Ammon's horn (tissue), 1 donor: ENCODE measurements at places on chromosomes 1 and 21.

GRCh38 chr1:6958407-6959030 lies 173.3 kb downstream of the CAMTA1 start:
- no peak for DNase-seq

DNA sequence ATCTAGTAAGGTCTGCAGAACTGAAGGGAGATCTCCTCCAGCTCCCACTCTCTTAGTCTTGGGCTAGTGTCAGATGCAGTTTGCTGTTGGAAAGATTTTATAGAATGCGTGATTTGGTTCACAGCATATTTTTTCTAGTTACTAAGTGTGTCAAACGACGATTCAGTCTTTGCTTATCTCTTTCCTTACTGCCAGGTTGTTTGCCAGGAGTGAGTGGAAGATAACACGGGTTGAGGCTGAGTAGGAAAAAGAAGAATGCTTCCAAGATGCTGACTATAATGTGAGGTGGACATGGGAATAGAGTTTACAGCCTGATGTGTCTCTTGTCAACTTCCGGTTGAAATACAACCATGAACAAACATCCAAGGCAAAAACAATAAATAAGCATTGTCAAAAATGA lies 141.4 kb downstream of the GDAP2 start:
- no peak for DNase-seq

- DNase-seq: no peak
These were observed 214.2 kb downstream of the RERE start for GRCh38 chr1:8603220-8603616.

GRCh38 chr1:205391386-205391785 lies 30.5 kb downstream of the LEMD1 start:
- no peak for DNase-seq

DNA sequence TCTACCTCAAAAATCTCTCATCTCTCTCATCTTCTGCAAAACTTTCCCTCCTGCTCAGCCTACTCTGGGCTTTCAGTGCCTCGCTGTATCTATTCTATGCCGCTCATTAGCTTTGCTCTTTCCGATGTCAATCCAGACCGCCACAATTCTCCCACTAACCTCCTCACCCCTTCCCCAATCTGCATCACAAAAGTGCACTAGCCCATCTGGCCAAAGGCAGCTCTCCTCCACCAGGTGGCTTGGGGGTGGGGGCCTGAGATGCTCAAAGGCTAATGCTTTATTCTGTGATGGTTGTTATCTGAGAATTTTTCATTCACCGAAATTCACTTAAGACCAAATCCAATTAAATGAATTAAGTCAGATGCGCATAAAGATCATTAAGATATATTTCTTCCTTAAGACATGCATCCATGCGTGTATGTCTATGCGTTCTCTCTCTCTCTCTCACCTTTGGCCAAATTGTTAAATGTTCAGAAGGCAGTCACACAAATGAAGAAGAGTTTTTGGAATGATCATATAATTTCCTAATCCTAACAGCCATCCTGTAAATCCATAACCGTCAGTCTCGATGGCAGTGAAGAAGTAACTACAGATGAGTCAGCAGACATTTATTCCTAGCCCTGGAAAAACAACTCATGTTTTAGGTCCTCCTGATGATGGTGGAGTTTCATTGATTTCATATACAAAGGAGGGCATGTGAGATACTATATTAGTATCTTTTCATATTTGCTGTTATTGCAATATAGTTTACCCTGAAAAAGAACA lies 111.3 kb downstream of the C1orf21 start:
- DNase-seq: no peak

DNA sequence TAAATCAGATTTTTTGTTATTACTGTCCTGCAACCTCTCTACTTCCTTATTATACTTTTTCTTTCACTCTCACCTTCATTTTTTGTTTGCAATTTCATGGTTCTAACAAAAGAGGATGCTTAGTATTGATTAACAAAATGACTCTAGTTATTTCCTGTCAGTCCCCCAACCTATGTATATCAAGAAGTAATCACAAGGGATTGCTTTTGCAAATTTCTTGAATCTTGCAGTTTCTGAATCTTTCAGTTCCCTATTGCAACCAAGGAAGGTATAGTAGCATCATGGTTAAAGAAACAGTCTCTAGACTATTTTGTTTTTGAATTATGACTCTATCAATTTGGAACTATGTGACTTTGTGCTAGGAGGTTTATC lies 446.9 kb downstream of the NEGR1 start:
- no peak for DNase-seq

- no peak for DNase-seq
These were observed 114.0 kb upstream of the ZNF644 start for GRCh38 chr1:91135799-91136198.

GRCh38 chr1:221392453-221392852 lies 349.4 kb downstream of the DUSP10 start:
- DNase-seq: no peak

DNA sequence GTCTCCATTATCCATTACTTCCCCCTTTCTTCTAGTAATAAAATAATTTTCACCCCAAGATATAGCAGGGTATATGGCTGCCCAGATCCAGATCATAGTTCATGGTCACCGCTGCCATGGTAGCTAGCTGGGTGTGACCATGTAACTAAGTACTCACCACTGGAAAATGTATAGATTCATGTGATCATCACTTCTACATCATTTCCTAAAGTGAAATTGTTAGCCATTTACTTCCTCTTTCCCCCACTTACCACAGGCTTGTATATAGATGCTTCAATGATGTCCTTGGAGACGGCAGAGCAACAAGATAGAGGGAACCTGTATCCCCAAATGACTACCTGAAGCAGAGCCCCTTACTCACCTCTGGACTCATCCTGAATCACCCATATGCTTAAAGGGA lies 22.7 kb upstream of the EYA3 start:
- no peak for DNase-seq

GRCh38 chr1:171122893-171123292 lies 32.2 kb downstream of the FMO3 start:
- DNase-seq: no peak

GRCh38 chr1:219858980-219859379 lies 69.4 kb downstream of the SLC30A10 start:
- DNase-seq: no peak

GRCh38 chr1:171742577-171742922 lies 685 bp upstream of the VAMP4 start:
- peak; percentile 67 for DNase-seq

- no peak for DNase-seq
These were observed 448.6 kb downstream of the KIF26B start for GRCh38 chr1:245603311-245603865.

GRCh38 chr1:6530504-6531160 lies 23.7 kb downstream of the NOL9 start:
- no peak for DNase-seq

GRCh38 chr1:185350027-185350442 lies 33.0 kb upstream of the IVNS1ABP start:
- DNase-seq: no peak

- DNase-seq: no peak
These were observed 64.9 kb downstream of the RGS13 start for GRCh38 chr1:192700834-192701271.

DNA sequence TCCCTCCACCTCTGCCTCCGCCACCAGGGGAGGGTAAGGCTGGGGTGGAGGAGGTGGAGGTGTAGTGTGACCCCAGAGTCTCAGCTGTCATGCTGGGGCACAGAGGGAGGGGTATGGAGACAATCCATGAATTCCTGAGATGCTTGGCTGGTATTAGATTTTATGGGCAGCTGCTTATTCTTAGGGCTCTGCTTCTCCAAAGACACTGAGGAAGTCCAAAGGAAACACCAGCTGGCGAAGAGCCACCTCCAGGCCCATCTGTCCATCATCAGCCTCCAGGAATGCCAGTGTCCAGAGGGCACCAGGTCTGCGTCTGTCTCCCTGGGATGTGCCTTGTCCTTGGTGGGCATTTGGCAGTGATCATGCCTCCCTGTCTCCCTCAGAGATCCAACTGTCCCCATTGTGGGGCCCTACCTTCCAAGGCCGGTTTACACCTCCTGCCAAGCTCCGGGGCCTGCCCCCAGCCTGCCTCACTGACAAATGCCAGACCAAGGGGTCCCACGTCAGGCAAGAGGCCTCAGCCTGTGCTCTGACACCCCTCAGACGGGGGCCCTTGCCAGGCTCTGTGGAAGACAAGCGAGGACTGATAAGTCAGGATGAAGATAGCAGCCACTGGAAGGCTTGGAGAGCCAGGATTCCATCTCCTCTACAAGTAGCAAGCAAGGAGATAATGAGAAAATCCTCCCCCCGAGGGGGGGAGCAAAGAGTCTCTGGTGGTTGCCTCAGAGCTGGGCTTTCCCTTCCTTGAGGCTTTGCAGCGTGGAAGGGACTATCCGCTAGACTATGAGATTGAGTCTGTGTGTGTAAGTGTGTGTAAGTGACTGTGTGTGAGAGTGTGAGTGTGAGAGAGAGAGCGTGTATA lies 1.6 kb downstream of the TNNI1 start:
- no peak for DNase-seq

- DNase-seq: peak; percentile 38
These were observed 34.0 kb downstream of the MTR start for GRCh38 chr1:236829085-236829484.

GRCh38 chr1:110875216-110875731 lies 2.3 kb downstream of the CD53 start:
- DNase-seq: peak; percentile 11

DNA sequence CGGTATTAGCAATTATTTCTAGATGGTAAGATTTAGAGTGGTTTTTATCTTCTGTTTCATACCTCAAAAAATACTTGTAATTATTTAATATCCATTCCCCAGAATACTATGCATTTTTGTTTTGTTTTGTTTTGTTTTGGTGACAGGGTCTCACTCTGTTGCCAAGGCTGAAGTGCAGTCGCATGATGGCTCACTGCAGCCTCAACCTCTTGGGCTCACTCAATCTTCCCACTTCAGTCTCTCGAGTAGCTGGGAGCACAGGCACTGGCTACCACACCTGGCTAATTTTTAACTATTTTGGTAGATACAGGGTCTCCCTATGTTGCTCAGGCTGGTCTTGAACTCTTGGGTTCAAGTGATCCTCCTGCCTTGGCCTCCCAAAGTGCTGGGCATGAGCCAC lies 252.7 kb downstream of the AKT3 start:
- no peak for DNase-seq

- no peak for DNase-seq
These were observed 19.7 kb downstream of the SLC2A1 start for GRCh38 chr1:42938645-42939615.

- DNase-seq: no peak
These were observed 12.8 kb downstream of the GFI1 start for GRCh38 chr1:92473781-92474495.

- no peak for DNase-seq
These were observed 151.5 kb downstream of the FCRL5 start for GRCh38 chr1:157400766-157401165.

GRCh38 chr1:194295685-194296084 lies 1109.3 kb upstream of the B3GALT2 start:
- no peak for DNase-seq

GRCh38 chr1:39690794-39691382 lies 345 bp downstream of the HPCAL4 start:
- no peak for DNase-seq

DNA sequence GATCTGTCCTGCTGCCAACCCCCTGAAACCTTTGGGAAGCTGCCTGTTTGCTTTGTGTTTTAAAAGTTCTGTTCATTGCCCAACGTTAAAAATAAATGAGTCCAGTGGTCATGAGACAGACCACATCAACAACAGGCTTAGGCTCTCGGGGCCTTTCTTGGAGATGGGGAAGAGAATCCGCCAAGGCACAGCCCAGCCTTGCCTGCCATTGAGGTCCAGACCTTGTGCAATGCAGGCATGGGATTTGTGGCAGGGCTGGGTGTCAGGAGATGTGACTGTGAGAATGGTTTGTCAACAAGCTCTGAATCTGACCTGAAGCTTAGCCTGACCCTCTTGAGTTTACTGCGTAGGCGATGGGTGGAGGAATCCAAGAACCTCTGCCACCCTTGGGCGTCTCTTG lies 4.2 kb downstream of the SPSB1 start:
- no peak for DNase-seq

- no peak for DNase-seq
These were observed 89.6 kb downstream of the PKN2 start for GRCh38 chr1:88773540-88774150.

DNA sequence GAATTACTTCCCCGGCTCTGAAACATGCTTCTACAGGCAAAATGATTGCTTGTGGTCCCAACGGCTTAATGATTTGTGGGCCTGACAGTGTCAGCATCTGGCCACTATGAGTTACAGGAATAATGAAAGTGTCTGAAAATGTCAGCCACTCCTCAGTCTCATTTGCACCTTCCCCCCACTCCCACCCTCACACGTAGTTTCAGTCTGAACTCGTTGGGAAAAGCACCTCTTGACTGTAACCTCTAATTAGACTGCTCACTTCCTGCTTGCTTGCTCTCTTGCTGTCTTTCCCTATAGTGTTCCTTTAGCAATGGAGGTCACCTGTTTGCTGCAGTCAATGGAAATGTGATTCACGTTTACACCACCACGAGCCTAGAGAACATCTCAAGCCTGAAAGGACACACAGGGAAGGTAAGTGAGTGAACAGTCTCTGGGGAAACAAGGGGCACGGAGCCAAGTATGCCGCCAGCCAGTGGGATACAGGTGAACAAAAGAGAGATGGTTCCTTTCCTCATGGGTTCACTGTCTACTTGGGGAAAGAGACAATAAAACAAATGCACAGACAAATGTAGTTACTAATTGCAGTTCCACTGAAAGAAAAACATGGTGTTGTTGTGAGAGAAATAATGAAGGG lies 27.1 kb downstream of the CFAP57 start:
- DNase-seq: no peak

- peak; percentile 42 for DNase-seq
These were observed 134.7 kb upstream of the VANGL1 start for GRCh38 chr1:115506924-115507589.

DNA sequence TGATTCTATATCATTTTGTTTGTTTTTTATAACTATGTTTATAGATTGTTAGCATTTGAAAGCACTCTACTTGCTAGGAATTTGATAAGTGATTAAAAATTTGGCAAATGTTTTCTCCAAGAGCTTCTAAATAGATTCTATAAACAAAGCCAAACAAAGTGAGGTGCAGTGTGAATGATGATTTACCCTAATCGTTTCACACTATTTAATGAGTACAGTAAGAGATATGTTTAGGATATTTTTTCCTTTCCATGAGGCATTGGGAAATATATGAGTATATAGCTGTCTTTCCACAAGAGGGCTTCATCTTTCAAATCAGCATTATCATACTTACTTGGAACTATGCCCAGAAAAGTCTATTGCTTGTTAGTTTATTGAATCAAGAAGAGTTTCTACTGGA lies 277.0 kb upstream of the BRINP3 start:
- DNase-seq: no peak

DNA sequence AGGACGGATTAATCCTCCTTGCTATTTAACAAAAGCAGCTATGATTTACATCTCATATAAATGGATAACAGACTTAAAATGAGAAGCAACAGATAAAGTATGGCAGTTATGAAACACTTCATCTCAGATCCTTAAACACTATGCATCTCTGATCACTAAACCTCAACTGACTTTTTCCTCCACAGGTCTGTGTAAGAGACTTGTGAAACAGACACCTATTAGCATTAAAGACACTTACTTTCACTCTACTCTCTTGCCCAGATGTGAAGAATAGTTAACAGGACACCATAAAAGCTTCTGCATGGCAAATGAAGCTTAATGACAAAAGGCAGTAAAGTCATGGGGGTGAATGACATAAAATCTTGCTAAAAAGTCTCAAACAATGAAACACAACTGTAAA lies 6.2 kb downstream of the LIN9 start:
- no peak for DNase-seq
